Stimulated activated CD8-positive, alpha-beta memory T cell treated with anti-CD3 and anti-CD28 coated beads, Interleukin-2, amount 100 ng/mL, for 1 hour (primary cell): ENCODE measurements at places on chromosomes 2 and 18.

DNA sequence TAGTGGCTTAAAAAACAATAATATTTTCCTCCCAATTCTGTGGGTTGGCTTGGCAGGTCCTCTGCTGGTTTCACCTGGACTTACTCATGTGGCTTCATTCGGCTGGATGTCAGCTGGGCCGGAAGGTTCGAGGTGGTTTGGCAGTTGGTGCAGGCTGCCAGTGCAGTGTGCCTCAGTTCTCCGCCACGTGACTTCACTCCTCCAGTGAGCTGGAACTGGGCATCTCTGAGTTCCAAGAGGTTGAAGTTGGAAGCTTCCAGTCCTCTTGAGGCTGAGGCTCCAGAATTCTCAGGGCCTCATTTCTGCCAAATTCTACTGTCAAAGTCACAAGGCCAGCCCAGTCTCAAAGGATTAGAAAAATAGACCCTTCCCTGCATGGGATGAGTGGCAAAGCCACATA lies 83.4 kb upstream of the B3GNT7 start:
- DNase-seq: no peak

GRCh38 chr2:209985874-209986273 lies 16.6 kb upstream of the RPE start:
- no peak for DNase-seq

DNA sequence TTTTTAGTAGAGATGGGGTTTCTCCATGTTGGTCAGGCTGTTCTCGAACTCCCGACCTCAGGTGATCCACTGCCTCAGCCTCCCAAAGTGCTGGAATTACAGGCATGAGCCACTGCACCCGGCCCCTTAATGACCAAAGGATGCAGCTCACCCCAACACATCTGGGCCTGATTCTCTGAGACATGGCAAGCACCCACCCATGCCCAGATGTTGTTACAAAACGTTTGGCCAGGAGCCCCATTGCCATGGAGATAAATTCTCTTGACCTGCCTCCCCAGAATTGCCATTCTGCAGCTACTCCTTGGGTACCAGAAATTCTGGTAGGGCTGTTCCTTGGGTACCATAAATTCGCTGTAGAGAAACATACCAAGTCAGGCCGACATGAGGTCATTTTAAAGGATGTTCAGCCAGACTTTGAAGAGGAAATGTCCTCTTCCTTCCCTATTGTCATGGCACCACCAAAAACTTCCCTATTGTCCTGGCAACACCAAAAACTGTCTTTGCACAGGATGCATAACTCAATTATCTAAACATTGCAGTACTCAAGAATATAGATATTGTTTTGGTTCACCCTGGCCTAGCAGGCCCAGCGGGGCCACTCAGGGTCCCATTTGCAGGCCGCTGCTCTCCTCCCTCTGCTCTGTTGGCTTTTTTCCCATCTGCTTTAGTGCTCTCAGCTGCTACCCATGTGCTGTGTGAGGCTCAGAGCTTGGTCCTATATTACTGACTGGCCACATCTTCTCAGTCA lies 160.9 kb upstream of the TTC39C start:
- no peak for DNase-seq

GRCh38 chr2:72539071-72539552 lies 286.7 kb downstream of the EXOC6B start:
- DNase-seq: no peak

DNA sequence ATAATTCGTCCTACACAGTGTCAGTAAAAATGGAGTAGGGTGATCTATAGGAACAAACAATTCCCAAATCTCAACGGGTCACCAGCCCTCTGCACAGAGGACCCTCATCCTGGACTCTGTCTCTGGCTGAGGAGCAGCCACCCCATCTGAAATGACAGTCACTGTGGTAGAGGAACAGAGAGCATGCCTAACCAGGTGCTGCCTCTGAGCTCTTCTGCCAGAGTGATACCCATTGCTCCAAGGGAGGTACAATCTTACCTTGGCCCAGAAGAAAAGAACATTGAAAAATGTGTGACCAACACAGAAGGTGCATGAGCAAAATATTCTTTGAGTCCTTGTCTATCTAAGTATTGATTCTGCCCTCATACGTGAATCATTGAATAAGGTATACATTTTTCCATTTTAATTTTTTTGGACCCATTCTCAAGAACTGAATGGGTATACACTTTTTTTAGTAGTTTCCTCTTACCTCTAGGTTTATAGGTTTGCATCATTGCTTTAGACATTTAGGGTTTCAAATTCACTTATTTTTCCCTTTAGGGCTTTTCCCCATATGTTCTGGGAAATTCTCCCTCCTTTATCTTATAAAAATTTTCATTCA lies 8.7 kb downstream of the SP140 start:
- no peak for DNase-seq

DNA sequence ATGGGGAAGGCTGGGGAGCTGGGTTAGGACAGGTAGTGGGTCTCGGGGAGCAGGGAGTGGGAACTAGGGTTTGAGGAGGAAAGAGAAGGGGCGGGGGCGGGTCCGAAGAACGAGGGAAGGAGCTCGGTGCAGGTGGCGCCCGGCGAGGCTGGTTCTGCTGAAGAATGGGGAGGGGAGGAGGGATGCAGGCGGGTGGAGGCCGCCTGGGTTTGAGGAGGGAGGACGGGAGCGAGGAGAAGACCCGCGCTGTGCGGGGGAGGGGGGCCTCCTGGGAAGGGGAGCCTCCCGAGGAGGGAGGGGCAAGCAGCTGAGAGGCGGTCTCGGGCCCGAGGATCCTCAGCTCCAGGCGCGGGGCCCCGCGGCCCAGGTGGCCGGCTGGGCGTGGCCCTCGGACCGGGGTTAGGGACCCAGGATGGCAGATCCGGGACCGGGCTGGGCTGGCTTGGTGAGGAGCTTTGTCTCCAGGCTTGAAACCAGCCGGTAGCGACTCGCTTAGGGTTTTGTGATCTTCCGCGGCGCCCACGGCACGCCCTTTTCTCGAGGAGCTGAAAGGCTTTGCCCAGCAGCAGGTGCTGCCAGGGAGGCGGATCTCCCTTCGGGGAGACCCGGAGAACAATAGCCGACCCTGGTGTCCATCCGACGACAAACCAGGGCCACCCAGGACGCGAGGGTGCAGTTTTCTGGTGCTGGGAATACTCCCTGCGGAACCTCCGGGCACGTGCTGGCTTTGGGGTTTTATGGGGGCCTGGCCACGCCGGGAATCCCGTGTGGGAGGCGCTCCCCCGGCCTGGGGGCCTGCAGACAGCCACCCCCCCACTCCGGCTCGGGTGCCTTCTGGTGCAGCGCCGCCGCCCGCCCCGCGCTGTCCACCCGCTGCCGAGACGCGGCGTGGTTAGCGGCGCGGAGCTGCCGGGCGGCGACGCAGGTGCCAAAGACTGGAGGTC lies 1.4 kb downstream of the DPYSL5 start:
- no peak for DNase-seq

- DNase-seq: no peak
These were observed 6.7 kb downstream of the TMBIM1 start for GRCh38 chr2:218285604-218286003.

DNA sequence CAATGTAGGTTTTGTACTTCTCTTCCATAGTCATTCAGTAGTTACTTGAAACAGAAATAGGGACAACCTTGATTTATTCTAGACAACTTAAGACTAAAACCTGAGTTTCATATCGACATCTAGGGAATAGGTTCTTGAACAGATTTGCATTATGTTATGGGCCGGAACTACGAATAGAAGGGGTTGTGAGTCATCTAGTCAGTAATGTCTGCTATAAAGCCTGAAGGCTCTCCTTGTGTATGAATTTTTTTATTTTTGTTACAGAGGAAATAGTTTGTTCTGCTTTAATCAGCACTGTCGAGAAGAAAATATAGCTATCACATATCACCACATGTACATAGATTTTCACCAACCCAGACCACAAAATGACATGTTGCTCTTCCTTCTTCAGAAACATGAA lies 17.3 kb upstream of the TRIM43 start:
- no peak for DNase-seq
